ENCODE measurements at places on chromosomes 2 and 18.

DNA sequence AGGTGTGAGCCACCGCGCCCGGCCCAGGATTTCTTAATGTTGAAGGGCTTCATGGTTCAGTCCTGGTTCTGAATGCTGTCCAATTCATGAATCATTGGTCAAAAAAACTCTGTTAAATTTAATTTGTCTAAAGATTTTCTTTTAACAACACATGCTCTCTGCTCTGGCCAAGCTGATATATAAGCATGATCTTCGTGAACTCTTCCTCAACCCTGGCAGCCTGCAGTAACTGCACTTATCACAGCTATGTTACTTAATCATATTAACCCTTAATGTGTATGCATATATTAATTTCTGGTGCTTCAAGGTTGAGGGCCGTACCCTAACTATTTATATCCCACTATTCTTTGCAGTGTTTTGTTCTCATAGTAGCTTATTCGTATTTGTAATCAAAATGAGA lies 29.4 kb upstream of the FRZB start:
- ATAC-seq, result no peak

DNA sequence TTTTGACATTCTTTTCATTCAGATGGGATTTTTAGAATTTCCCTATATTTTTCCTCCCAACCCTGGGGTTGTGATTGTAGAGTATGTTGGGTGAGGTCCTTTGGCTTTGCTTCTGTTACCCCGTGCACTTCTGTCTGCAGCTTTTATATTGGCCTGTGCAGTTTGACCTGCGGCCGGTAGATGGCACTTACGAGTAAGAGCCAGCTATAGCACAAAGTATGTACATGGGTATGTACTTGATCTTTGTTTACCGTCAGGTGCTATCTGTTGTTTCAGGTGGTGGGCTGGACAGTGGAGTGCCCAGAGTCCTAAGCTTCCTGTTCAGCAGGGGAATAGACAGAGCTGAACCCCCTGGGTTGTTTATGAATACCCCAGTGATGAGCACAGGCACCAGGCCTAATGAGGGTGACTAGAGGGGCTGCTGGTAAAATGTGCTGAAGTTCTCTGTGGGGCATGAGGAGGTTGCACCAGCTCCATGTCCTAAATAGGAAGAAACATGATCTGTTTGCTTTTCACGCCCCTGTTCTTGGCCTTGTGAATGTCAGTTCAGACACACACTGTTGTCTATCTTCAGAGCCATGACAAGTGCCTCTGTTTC lies 58.9 kb upstream of the THUMPD2 start:
- peak; percentile 61 for ATAC-seq

DNA sequence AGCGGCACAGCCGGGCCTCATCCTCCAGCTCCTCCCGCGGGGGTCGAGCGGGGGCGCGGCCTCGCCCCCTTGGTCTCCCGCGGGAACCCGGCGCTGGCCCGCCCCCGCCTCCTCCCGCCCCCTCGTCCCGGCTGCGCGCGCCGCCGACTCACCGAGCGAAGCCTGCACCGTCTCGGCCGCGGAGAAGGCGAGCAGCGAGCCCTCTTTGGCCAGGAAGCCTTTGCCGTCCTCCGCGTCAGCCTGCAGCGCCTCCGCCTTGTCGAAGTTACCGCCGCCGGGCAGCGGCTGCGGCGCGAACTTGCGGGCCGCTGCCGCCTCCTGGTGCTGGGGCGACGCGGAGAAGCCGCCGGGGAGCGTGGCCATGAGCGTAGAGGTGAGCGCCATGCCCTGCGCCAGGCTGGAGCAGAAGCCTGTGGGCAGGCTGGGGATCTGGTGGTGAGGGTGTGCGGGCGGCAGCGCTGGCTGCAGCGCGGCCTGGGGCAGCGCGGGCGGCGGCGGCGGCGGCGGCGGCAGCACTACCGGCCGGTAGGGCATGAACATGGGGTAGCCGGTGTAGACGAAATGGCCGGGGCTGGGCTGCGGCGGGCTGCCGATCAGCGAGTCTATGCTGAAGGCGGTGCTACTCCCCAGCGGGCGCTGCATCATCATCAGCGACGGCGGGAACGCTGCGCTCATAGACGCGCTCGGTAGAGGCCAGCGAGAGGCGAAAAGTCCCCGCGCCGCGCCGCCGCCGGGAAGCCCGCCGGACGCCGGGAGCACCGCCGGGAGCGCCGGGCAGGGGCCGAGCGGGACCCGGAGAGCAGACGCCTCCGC lies 683 bp downstream of the GBX2 start:
- no peak for ATAC-seq

DNA sequence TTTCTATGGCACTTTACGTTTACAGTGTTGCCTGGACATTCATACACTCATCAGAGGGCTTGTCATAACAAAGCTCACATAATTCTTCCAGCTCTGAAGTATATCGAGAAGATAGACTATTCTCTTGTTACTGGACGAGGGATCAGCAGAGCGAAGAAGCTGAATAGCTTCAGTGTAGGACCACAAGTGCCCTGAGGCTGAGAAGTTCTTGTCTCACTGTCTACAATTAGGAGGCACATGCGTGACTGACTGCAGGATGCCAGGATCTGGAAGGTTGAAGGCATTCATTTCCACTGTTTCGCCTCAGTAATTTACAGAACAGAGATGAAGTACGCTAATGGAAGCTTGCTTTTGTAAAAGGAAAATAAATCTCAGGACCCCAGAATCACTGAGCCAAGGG lies 9.6 kb downstream of the SH3YL1 start:
- no peak for ATAC-seq

- ATAC-seq, result no peak
Observed at GRCh38 chr2:123771928-123772632, 253.0 kb upstream of the CNTNAP5 start.

GRCh38 chr2:120933693-120934573 lies 198.3 kb downstream of the GLI2 start:
- no peak for ATAC-seq

All from stimulated activated memory B cell treated with anti-CD40 and anti-IgM and Interleukin-4, amounts not matched to agents 10 μg/mL and 1 μg/mL and 100 μg/mL, for 72 hours (primary cell).